ENCODE measurements at places on chromosomes 16 and 17. TPM values are rescaled to one million over a fixed set of nuclear protein-coding genes. Genes with fewer than 3 reads are reported as not detected.

- DNase-seq = no peak
Observed at GRCh38 chr17:75390982-75391381, 14.5 kb downstream of the GRB2 start.

DNA sequence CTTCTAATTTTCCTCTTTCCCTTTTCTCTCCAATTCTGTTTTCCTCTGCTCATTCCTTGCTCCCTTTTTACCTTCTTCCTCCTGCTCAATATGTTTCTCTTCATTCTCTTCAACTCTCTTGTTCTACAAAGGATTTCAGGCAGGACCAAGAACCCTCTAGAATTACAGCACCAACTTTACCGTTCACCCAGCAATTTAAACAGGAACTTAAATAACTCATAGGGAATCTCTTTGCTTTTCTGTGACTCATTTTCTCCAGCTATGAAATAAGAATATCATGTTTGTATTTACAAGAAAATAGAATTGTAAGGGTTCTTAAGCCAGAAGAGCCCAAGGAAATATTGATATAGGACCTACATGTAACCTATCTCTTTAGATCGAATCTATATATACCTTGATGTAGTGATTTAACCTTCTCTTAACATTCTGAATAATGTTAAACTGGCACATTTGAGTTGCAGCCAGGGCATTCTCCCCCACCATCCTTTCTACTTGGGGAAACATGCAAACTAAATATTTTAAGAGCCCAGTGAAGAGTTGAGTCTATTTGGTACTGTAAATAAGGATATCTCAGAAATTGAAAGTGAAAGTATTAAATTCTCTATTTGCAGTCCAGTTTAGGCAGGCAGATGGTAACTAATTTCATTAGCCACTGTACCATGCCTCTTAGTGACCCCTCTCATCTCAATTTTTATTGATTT lies 137.0 kb downstream of the ANKFN1 start:
- no peak for DNase-seq

GRCh38 chr16:30569746-30570635 lies 1.5 kb downstream of the ZNF688 start:
- no peak for DNase-seq

GRCh38 chr17:77264617-77265230 lies 124.0 kb downstream of the SEC14L1 start:
- no peak for DNase-seq

DNA sequence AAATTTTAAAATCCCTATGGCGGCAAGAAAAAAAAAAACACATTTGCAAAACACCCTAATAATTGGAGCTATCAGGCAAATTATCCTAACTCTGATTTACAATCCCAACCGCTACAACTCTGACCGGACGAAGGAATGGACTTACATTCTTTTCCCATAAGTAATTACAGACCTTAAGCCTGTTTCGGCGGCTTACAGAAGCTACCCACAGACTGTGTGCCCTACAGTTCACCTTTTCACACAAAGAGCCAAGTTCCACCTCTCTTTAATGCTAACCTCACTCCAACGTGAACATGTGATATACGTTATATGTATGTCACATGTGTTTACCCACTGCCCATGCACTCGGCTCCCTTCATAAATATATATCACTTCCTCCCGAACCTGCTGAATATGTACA lies 8.7 kb upstream of the MEAK7 start:
- DNase-seq = no peak

DNA sequence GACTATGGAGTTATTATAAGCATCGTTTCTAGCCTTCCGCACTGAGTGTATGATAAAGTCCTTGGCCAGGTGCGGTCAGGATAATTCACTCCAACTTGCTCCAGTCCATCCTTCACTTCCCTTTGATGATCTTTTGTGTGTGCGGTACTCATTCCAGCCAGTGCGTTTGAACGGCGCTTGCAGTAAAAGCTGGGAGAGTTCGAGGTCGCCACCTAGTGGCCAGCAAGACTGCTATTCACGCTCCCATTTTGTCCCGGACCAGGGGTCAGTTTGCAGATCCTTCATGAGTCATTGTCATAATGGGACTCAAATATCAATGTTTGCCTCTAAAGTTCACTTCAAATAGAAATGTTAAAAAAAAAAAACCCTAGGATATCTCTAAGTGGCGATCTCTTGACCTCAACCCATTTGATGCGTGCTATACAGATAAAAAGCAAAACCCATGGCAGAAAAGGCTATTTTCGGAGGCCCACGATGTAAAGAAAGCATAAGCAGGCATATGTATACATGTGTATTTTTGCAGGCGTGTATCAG lies 417.1 kb downstream of the TMEM114 start:
- DNase-seq = peak; percentile 25

- no peak for DNase-seq
Observed at GRCh38 chr16:54407596-54407995, 121.0 kb upstream of the IRX3 start.

- no peak for DNase-seq
Observed at GRCh38 chr16:68378436-68379415, 67.9 kb downstream of the PRMT7 start.

DNA sequence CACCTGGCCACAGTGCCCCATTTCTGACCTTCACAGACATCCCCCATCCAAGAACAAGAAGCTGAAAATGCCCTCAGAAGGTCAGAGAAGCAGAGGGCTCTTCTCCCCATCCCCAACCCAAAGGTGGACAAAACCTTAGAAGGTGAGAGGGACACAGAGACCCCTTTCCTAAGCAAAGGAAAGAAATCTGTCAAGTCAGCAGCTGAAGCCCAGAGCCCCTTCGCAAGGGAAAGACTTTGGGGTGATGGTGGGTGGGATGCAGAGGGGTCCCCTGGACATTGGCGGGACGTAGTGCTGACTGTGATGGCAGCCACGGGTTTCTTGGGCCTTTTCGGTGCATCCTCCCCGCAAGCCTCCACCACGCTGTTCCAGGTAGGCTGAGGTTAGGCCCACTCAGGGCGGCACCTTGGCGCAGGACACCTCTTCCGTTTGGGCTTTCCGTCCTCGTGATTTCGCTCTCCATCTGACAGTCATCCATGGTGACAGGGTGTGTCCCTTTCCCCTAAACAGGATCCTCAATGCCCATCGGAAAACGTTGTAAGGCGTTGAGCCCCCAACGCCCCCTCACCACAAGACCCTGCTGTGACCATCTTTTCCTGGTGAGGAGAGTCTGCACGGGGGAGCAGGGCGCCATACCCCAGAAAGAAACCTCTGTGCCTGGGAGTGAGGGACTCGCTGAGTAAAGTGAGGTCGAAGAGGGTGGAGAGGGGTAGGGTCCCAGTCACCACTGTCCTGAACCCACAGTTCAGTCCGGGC lies 10.7 kb upstream of the GSDMA start:
- DNase-seq = no peak

GRCh38 chr17:38357486-38358123 lies 6.0 kb downstream of the SOCS7 start:
- DNase-seq = no peak

- DNase-seq = no peak
Observed at GRCh38 chr16:67897231-67897630, 4.2 kb downstream of the PSKH1 start.

GRCh38 chr16:14418795-14419225 lies 211.2 kb downstream of the PARN start:
- no peak for DNase-seq

GRCh38 chr17:50926523-50926922 lies 60.4 kb upstream of the TOB1 start:
- DNase-seq = no peak

DNA sequence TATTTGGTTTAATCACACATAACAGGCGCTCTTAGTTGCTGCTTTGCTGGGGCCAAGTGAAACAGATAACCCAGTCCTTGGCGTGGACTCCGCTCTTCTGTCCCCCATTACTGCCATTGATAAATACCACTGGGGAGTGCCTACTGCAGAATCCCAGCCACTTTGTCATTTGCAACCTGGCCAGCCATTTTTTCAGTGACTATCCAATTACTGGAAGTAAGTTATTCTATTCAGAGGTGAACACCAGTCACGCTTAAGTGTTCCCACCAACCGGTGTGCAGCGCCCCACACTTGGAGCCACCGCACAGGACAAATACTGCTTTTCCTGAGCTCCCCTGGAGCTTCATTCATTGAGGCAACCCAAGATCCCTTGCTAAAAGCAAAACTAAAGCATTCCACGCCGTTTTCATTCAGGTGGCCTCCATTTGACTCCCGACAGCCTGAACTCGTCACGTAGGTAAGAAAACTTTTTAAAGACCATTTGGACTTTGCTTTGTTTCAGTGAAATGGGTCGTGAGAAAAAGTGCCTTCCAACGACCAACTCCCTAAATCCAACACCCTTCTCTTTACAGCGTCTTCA lies 1.8 kb downstream of the USP7 start:
- DNase-seq = no peak

GRCh38 chr17:17723354-17724261 lies 42.4 kb downstream of the RAI1 start:
- no peak for DNase-seq

GRCh38 chr16:8622315-8622656 lies 788 bp downstream of the METTL22 start:
- no peak for DNase-seq

DNA sequence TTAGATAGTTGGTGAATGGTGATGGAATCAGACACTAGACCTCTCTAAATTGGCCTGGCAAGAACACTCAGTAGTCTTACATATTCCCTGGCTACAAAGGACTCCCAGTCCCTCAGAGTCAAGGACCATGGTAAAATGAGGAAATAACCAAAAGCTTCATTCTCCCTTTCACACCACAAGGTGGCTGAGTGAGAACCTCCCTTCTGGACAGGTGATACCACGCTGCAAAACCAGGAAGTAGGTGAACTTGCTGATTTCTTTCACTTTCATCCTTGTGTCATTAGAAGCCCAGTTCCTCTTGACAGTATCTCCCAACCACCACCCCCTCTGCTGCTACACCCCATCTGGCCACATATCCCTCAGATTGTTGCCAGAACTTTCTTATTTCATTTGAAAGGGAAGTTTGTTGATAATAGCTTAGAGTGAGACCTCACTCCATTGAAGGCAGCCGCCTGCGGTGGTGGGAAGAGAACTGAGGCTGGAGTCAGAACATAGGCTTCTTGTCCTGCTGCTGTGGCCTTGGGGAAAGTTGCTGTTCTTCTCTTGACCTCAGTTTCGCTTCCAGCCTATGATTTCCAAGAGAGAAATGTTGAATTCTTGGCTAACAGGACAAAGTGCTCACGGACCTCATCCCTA lies 290.6 kb upstream of the CCL2 start:
- no peak for DNase-seq

- DNase-seq = no peak
Observed at GRCh38 chr17:20314834-20315233, 152.5 kb downstream of the LGALS9B start.

PRRT2 gene
- 0.69 TPM for total RNA-seq

FOXO3B gene
- total RNA-seq = 7.4 TPM

TMC8 gene
- 5.3 TPM for total RNA-seq

NOD2 gene
- total RNA-seq = 4.4 TPM

FBXO31 gene
- total RNA-seq = 187 TPM

SLC35B1 gene
- total RNA-seq = 30.6 TPM

KCNH6 gene
- not detected for total RNA-seq

HOXB13 gene
- total RNA-seq = not detected
